ENCODE measurements at places on chromosomes 7 and 10.

- DNase-seq, result no peak
These were observed 42.1 kb upstream of the RAPGEF5 start for GRCh38 chr7:22399091-22399490.

GRCh38 chr7:42227541-42227935, 9.5 kb downstream of the GLI3 start:
- DNase-seq, result no peak

DNA sequence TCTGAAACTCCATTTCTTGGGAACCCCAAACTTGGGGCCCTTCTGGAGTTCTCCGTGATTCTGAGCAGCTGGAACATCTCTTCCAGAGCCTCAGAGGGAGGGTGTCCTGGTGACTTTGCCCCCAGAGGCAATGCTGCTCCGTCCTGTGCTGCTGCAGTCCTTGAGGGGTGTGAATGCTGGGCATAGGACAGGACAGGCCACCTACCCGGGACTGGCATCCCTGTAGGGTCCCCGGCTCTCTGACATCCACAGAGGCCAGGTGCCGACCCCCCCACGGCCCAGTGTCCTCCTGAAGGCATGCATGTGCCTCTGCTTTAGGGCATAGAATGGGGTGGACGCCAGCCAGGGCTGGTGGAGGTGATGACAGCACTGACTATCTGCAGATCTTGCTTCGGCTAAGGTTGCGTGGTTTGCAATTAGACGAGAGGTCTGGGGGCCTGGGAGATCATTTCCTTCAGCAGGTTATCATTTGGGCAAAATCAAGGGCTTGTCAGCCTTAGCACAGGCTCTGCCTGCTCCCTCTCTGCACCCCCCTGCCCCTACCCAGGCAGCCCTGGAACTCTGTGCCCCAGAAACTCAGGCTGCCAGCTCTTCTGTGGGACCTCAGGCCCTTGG, 136.9 kb upstream of the GPR26 start:
- no peak for DNase-seq

- no peak for DNase-seq
These were observed 1.1 kb upstream of the PWWP2B start for GRCh38 chr10:132395704-132396493.

Data from stimulated activated CD4-positive, alpha-beta T cell treated with anti-CD3 and anti-CD28 coated beads, Interleukin-1b, Interleukin-23, amount 100 ng/mL, for 4 hours (primary cell).